ENCODE measurements at places on chromosomes 6 and 20.

DNA sequence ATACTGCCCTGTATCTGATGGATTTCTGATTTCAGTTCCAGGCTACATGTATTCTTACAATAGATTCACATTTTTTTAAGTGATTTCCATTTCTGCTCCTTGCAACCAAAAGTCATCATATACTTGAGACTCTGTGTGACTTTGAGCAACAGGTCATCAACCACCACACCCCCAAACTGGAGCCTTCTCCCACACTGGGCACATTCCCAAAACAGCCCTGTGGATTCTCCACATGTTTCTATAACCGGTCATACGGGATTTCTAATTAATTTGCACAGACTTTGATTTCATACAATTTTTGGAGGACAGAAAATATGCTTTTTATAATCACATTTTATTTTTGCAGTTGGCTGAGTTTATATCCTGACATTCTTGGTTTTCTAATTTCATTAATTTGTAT is 317.2 kb upstream of the ID4 start:
- no peak for DNase-seq

DNA sequence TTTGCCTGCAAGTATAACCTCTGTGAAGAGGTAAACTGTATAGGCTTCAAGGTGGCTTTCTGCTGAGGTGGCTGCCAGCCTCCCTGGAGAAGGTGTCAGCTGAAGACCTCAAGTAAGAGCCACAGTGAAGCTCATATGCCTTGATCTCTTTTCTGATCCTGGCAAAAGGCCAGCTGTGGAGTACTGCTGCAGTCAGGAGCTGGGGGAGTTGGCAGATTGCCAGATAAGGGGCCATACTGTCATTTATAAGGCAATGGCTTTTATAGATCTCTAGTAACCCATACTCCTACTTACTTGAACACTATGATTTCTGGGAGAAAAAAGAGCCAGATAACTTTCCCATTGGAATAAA is 8.8 kb upstream of the CEP85L start:
- DNase-seq, result no peak

DNA sequence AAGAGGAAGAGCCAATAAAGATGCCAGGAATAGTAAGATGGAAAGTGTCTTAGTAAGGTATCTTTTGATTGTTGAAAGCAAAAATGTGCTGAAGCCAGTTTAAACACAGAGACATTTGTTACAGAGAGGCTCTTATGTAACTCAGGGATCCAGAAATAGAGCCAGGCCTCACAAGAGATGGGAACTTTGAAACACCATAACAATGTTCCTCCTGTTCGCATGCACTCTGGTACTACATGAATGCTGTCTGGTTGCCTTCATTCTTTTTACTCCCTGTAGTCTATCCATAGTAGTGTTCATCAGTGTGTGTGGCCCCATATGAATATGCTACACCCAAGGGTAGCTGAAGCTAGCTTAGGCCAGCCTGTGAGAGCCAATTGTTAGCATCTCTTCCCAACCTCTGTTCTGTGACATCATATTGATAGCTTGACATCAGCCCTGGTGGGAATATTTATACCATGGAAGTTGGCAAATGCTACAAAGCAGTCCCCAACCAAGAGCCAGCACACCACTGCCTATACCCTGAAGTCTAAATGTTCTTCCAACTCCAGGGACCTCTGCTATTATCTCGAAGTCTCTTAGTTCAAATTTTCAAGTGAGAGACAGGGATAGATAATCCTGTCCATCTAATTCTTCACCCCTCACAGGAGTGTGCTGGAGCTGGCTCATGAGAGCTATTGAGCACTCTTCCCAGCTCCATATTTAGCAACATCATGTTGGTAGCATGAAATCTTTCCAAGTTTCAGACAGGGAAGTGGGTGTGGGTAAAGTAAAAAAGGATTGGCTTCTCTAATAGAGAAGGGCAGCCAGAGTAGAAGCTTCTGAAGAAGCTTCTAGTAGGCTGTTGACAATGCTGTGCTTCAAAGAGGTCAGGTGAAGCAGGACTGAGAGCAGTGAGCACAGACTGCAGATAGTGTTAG is 7.0 kb downstream of the NDUFAF5 start:
- no peak for DNase-seq

DNA sequence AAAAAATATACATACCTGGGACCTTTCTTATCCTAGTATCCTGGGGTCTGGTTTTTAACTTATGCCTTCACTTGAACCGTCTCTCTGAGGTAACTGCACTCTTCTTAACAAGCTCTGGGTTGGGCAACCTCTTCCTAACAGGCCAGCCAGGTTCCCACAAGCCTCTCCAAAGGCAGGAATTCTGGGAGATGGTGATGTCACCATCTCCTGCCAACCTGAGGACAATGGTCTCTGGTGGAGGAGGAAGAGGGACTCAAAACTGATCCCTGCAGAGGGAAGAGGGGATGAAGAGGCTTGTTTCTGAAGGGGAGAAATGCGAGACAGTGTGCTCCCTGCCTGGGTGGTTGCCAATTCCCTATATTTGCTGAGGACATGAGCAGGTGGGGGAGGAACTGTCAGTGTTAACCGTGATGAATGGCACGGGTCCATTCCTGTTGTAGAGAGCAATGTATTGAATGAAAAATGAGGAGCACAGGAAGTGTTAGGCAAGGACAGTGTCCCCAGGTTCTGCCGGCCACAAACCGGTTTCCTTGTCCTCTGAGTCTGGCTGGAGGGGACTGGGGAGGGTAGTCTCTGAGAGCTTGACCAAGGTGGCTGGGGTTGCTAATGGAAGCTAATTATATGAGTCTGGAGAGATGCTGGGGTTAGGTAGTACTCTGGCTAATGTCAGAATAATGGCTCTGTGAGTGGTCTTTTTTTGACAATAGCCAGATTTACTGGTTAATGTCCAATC is 95.5 kb downstream of the KCNB1 start:
- DNase-seq, result no peak

- no peak for DNase-seq
Observed at GRCh38 chr20:61185841-61186601, 66.0 kb upstream of the CDH4 start.

GRCh38 chr6:6775074-6775473 is 186.6 kb downstream of the LY86 start:
- DNase-seq, result no peak

DNA sequence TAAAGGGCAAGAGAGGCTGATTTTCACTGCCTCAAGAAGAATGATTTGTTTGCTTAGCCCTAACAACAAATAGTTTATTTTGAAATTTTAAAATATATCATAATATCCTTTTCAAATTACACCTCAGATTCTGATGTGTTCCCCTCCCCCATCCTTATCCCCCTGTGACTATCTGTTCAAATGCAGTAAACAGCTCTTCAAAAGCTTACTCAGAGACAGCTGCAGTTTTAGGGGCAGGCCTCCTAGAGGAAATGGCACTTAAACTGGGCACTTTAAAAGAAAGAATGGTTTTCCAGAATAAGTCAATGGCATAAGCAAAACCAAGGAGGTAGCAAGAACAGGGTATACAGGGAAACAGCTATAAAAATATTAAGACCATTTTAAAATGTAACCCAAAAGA is 118.6 kb upstream of the UST start:
- DNase-seq, result no peak
